Suppressor macrophage treated with lipopolysaccharide for 1 hour (primary cell): ENCODE measurements at places on chromosomes 13 and 19.
A peak's percentile ranks its signal among the peaks of the same experiment; 100 is the strongest.

DNA sequence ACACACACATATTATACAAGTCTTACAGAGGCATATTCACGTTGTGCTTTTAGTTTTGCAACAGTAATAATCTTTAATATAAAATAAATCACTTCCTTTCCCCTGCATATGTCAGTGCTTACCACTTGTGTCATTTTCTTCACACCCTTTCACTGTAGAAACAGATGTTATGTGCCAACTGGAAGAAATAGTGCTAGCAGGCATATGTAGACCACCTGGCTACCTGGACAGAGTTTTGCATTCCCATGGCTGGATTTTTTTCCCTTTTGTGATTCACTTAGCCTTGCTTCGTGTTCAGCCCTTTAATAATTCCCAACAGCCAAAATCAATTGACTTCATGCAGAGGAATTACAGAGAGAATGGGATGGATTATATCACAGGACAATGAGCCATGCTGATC, 399.1 kb upstream of the SPRY2 start:
- DNase-seq, result no peak

DNA sequence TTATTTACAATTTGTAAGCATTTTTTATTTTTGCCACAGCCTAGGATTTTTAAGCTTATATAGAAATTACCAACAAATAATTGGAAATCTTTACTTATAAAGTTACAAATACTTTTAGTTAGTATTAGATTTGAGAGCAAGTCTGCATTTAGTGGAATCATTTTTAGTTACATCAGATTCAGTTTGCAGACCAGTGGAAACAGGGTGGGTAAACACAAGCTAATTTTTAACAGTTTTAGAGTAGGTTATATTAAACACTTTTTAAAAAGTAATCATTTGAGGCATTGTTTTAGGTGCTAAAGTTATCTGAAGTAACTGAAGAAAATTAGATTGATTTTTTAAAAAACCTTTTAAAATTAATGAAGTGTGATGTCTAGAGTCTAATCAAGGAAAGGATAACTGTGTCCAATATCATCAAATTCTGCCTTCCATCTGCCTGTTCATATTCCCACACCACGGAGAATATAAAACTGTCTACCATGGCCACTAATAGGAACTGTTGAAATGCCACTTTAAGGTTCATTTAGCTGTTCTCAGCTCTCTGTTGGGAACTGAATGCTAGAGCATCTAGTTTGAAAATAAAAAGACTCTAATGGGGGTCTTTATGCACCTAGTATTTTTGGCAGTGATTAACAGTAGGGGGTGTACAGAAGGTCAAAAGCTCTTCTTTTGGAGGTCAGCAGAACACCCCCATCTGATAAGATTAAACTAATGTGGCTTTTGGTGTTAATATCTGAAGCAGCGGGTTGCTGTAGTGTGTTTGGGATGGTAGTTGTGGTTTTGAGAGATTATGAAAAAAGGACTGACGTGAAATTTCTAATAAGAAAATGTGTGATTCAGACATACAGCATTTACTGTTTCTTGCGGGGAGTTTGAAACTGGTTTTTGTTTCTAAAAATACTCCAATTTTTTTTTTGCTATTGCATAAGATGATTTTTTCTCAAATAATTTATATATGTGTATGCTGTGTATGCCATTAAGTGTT, 66.5 kb downstream of the NDFIP2 start:
- DNase-seq, result no peak

- peak; percentile 19 for DNase-seq
Observed at GRCh38 chr13:44096901-44097300, 217.2 kb downstream of the LACC1 start.

- no peak for DNase-seq
Observed at GRCh38 chr13:42752731-42753130, 28.7 kb upstream of the FAM216B start.

DNA sequence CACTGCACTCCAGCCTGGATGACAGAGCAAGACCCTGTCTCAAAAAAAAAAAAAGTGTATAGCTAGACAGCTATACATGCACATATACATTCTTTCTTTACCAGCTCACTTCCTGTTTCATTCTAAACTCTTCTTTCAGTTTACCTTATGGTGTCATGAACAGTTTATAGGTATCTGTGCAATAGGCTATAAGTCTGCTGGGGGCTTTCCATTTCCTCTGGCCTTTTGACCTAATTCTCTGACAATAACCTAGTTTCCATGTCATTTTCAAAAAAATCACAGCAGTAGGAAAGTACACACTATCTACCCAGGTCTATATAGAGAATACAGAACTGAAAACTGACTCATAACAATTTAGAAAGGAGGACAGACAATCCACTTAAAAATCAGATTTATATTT, 24.4 kb upstream of the URAD start:
- peak; percentile 42 for DNase-seq

GRCh38 chr19:55300886-55301458, 17.2 kb downstream of the BRSK1 start:
- DNase-seq, result no peak

DNA sequence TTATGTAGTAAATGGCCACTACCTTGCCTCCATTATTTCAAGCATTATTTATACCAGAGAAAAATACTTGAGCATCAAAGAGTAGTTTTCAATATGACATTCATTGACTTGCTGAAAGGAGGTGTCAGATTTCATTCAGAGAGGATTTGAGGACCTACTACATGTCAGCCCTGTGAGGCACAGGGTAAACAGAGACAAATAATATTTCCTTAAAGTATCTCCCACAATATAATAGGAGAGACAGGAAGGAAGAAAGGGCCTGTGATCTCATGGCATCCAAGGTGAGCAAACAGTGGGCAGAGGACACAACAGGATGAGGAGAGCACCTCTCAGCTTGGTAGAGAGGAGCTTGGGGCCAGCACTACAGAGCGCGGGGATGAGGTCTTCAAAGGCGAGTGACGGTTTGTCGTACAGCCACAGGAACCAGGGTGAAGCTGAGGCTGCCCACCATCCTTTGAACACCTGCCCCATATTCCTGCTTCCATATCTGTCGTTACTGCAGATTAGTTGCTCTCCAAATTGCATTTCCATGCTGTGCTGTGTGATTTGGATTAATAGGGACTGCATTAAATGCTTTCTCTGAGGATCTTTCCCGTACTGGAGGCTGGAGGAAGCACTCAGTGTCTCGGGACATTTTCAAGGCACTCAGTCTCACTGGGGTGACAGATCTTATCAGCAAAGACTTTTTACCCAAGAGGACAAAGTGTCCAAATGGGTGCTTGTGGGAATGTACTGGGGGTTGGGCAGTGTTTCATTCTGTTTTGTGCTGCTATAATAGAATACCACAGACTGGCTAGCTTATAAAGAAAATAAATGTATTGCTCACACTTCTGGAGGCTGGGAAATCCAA, 59.2 kb downstream of the GJA3 start:
- DNase-seq, result no peak

DNA sequence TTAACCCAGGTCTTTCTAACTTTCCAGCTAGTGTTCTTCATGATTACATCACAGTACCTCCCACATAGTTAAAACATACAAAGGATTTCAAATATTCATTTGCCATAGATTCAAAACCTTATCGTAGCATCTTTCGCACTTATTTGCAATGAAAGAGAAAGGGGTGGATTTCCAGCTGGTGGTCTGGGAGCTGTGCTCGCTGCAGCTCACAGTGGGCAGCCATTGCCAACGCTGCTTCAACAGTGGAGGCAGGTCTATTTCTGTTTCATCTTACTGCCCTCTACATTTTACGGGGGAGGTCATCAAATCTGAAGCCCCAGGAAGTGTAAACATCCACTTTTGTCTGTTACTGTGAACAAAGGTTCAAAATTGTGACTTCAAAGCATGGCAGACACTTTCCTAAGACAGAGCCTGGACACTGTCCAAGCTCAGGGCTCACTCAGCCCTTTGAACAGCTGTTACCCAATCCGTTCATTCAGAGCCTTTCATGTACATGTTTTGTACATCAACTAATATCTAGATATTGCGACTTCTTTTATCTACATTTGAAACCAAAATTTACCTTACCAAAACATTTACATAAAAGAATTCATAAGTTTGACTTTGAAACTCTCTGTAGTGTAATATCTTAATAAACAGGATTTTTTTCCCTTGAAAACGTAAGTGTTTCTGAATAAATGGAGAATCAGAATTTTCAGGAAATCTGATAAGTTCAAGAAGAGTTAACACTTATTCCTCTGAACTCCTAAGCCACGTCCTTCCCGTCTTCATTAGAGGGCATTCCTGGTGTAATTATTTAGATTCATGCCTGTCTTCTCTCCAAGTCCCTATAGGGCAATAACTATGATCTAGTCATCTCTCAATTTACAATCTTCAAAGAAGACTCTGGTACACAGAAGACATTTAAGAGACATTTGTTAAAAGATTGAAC, 25.1 kb downstream of the STARD13 start:
- no peak for DNase-seq

GRCh38 chr19:45828523-45828922, 13.4 kb upstream of the RSPH6A start:
- no peak for DNase-seq

DNA sequence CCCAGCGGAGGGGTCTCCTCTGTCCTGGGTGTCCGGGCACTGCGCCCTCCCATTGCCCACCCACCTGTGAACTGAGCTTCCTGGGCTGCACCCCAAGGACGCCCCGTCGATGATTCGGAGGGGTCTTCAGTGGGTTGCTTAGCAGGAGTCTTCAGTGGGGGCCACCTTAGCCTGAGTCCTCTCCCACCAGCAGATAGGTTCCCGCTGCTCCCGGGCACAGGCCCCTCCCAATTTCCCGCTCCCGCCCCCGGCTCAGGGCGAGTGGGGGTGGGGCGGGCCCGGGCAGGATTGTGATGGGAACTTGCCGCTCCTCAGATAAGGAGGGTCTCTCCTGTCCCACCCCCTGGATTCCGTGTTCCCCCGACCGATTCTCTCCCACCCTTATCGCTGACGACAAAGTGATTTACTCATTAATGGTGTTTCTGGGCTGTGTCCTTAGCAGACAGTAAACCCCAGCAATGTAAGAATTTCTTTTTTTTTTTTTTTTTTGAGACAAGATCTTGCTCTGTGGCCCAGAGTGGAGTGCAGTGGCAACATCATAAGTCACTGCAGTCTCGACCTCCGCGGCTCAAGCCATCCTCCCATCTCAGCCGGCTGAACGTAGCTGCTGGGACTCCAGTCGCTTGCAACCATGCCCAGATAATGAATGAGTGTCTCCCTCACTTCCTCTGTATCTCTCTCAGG, 655 bp upstream of the S1PR5 start:
- no peak for DNase-seq

DNA sequence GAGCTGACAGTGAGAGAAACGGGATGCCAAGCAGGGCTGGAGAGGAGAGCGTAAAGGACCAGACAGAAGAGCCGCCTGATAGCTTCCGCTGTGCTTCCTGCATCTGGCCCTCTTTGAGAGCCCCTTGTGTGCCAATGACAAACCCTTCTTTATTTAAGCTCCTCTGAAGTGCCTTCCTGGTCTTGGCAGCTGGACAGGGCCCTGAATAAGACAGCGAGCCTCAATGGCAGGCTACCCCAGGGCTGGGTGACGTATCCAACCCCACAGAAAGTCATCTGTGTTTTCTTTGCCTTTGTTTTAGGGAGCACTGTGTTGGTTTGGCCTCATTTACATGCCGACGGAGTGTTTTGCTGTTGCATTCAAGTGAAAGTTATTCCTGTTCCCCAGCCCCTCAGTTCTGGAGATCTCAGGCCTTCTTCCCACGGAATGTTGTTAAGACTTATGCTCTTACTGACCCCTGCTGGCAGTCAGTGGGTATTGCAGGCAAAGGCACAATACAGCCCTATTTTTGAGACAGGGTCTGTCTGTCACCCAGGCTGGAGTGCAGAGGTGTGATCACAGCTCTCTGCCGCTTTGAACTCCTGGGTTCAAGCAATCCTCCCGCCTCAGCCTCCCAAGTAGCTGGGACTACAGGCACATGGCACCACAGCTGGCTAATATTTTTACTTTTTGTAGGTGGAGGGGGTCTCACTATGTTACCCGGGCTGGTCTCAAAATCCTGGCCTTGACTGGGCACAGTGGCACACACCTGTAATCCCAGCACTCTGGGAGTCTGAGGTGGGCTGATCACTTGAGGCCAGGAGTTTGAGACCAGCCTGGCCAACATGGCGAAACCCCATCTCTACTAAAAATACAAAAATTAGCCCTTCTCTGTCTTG, 16.8 kb downstream of the CCL25 start:
- peak; percentile 65 for DNase-seq

- no peak for DNase-seq
Observed at GRCh38 chr13:102799426-102800144, 666 bp downstream of the BIVM start.

DNA sequence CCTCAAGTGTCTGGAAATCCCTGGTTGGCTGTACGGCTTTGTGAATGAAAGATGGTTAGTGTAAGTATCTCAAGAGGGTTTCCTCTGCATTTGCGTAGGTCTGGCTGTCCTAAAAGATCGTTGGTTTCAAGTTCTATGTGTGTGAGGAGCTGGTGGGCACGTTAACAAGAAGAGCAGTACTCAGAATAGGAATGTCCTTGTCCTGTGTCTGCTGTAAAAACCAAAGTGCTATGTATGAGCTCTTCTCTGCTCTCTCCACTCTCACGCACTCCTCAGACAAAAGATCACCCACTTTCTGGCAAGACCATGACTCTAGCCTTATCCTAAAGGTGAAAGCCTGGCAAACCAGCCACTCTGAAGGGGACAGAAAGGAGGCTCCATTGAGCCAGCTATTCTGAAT, 39.1 kb downstream of the USP12 start:
- no peak for DNase-seq

GRCh38 chr13:33434676-33435075, 149.1 kb upstream of the STARD13 start:
- DNase-seq, result no peak

DNA sequence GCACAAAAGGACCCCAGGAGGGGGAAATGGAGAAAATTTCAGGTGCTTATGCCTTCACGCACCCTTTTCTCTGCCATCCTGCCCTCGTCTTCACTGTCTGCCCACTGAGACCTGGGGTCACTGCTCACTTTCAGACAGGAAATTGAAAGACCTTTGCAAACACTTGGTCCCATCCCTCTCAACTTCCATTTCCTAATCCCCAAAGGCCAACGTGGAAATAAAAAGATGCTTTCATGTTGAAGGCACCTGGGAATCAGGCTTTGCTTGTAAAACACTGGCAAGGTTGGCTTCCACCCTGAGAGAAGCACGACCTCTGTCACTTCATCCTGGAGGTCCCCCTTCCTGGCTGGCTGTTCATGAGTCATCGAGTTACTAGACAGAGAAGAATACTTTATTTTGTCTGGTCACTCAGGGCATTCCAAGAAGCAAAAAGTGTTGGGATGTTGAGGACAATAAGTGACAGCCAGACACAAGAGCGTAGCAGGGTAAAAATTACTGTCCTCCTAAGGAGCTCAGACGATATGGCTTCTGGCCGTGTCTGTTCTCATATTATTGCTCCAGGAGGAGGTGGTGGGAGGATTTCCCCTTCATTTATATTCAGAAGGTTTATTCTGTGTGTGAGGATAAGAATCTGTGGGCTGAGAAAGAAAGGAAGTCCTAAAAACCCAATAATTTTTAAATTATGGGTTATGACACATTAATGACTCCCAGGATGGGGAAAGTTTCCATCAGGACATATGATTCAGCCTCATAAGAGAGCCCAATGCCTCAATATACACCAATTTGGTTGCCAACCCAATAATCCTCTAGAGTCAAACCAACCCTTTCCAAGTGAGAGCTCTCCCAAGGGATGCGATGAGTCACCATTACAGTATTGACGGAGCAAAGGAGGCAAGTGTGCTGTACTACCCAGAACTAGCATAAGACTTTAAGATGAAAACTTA, 409.0 kb downstream of the COG6 start:
- DNase-seq, result peak; percentile 72
